ENCODE measurements at places on chromosomes 4 and X.
A peak's percentile ranks its signal among the peaks of the same experiment; 100 is the strongest.

- no peak overlapping the region for H3K27ac ChIP-seq
- no peaks in the 10 kb centered on the region for H3K27me3 ChIP-seq
- no peaks in the 10 kb centered on the region for H3K36me3 ChIP-seq
- H3K4me3 ChIP-seq, result no peak overlapping the region
- no peaks in the 10 kb centered on the region for H3K4me1 ChIP-seq
- no peak for DNase-seq
Measured at GRCh38 chr4:142265536-142265935, 580.6 kb downstream of the INPP4B start.

- no peak for DNase-seq
- H3K4me1 ChIP-seq, result no peaks in the 10 kb centered on the region
- H3K4me3 ChIP-seq, result no peak overlapping the region
- H3K27ac ChIP-seq, result no peak overlapping the region
- no peaks in the 10 kb centered on the region for H3K27me3 ChIP-seq
Measured at GRCh38 chrX:150182161-150182560, 181.0 kb upstream of the MAMLD1 start.

- peak overlapping the region; percentile 47 for H3K27ac ChIP-seq
- no peak for DNase-seq
- no peaks in the 10 kb centered on the region for H3K27me3 ChIP-seq
- H3K4me3 ChIP-seq, result no peak overlapping the region
- no peaks in the 10 kb centered on the region for H3K36me3 ChIP-seq
Measured at GRCh38 chrX:39012621-39013111, 211.4 kb downstream of the MID1IP1 start.

DNA sequence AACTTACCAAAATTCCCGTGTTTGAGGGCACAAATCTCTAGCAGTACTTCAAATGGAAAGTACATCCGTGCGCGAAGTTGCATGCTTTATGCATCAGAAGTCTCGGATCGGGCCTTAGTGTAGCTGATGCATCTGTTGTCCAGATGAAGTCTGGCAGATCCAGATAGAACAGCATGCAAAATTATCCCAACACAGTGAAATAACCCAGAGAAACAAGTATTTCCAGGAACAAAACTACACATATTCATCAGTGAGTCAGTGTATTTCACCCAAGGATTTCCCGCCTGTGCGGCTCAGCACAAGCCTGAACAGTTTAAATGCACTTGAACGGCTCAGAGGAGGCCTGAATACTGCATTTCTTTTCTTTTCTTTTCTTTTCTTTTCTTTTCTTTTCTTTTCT is 27.4 kb upstream of the CLDN24 start:
- H3K4me1 ChIP-seq, result no peaks in the 10 kb centered on the region
- no peaks in the 10 kb centered on the region for H3K27me3 ChIP-seq
- no peak overlapping the region for H3K27ac ChIP-seq

- peaks cover 4% of the 10 kb centered on the region for H3K4me1 ChIP-seq
- no peak overlapping the region for H3K4me3 ChIP-seq
- H3K36me3 ChIP-seq, result no peaks in the 10 kb centered on the region
- H3K27ac ChIP-seq, result peak overlapping the region; percentile 9
- peak; percentile 60 for DNase-seq
- no peaks in the 10 kb centered on the region for H3K27me3 ChIP-seq
Measured at GRCh38 chr4:56410247-56411062, 23.2 kb upstream of the AASDH start.

- peak overlapping the region; percentile 81 for H3K4me3 ChIP-seq
- no peaks in the 10 kb centered on the region for H3K27me3 ChIP-seq
- peak overlapping the region; percentile 74 for H3K27ac ChIP-seq
- H3K36me3 ChIP-seq, result no peaks in the 10 kb centered on the region
- H3K4me1 ChIP-seq, result peaks cover 4% of the 10 kb centered on the region
- DNase-seq, result no peak
Measured at GRCh38 chr4:7938609-7939376, 868 bp downstream of the AFAP1 start.

GRCh38 chr4:139050446-139050845 is 34.9 kb downstream of the NOCT start:
- no peak overlapping the region for H3K27ac ChIP-seq
- H3K36me3 ChIP-seq, result no peaks in the 10 kb centered on the region
- no peaks in the 10 kb centered on the region for H3K27me3 ChIP-seq
- H3K4me1 ChIP-seq, result no peaks in the 10 kb centered on the region

Data from colonic mucosa (tissue), 4 donors.